Right ventricle myocardium superior (tissue), 1 donor: ENCODE measurements at places on chromosomes 2 and 18. TPM values are rescaled to one million over a fixed set of nuclear protein-coding genes. Genes with fewer than 3 reads are reported as not detected.

- no peak for DNase-seq
Observed at GRCh38 chr18:44798433-44799048, 117.9 kb downstream of the SETBP1 start.

Gene CPLX4
- total RNA-seq: not detected

GRCh38 chr18:58603375-58604067 lies 25.4 kb downstream of the ALPK2 start:
- DNase-seq: no peak

- DNase-seq: no peak
Observed at GRCh38 chr2:152227969-152228592, 52.5 kb upstream of the STAM2 start.

GRCh38 chr2:28413152-28413898 lies 20.7 kb downstream of the FOSL2 start:
- DNase-seq: peak; percentile 49

DNA sequence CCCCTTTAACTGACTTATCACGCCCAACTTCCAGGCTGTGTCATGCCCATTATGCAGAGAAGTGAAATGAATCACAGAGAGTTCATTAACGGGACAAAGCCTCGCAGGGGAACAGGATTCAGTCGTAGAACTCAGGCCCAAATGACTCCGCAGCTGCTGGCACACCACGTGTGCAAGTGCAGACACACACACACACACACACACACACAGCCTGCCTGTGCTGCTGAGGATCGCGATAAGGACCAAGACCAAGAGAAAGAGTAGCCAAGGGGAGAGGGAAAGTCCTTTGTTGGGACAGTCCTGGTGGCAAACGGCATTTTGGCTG lies 90.0 kb upstream of the TAF1B start:
- DNase-seq: peak; percentile 74
